ENCODE measurements at places on chromosomes 1 and 21.

- no peak for DNase-seq
Measured at GRCh38 chr1:202942426-202942825, 15.4 kb upstream of the KLHL12 start.

DNA sequence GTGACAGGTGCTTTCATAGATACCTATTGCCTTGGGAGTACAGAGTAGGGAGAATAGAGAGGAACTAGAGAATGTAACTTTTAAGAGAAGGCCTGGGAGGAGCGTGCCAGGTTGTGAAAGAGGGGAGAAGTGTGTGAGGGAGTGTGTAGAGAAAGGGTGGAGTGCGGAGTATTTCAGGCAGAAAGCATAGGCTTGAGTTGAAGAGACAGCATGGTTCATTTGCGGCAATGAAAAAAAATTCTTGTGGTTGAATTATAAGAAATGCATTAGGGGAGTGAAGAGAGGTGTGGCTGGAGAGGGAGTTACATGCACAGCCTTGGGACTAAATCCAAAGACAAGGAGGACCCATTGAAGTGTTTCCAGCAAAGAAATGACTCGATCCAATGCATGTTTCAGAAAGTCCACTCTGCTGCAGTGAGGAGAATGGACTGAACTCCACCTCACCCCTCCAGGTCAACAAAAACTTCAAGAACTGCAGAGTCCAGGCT lies 81.7 kb upstream of the ADAM30 start:
- DNase-seq, result no peak

DNA sequence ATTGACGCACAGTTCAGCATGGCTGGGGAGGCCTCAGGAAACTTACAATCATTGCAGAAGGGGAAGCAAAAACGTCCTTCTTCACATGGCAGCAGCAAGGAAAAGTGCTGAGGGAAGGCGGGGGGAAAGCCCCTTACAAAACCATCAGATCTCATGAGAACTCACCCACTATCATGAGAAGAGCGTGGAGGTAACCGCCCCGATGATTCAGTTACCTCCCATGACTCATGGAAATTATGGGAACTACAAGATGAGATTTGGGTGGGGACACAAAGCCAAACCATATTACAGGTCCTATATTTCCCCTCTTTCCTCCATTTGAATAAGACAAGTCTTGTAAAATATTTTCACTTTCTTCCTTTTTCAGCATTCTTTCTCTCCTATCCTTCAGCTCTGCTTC lies 7.7 kb upstream of the TTLL7 start:
- DNase-seq, result no peak

- no peak for DNase-seq
Measured at GRCh38 chr1:230861970-230862595, 6.2 kb downstream of the C1orf198 start.

DNA sequence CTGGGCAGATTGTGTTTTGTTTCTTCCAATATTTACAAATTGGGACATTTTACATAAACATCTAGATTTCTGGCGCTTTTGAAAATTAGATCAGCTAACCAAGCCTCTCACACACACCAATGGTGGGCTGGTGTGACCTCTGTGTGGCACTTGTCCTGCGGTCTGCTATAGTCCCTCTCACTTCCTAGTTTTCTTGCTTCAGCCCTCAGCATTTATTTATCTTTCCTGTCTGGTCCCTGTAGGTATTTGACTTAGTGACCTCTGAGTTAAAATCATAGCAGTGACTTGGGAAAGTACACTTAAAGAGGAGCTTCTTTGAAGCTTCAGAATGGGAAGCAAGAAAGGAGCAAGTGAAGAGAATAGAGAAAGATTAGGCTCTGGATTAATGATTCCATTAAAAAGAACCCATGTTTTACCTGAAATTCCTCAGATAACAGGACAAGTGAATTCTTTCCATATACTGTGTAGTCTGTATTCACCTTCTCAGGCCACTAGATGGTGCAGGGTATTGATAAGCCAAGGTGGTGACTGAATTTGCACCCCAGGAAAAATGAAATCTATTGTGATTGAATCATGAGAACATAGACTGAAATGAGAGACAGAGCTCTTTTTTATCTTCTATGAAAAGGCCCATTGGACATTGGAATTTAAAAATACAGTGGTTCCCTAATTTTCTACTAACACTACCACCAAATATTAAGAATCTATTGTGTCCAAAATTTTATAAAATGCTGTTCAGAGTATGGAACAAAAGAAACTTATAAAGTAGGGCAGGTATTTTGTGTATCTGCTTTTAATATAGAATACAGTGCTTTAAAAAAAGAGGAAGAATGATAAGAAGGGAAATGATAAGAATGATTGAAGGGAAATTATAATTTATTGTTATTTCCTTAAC lies 7.1 kb upstream of the DIPK1A start:
- DNase-seq, result no peak

DNA sequence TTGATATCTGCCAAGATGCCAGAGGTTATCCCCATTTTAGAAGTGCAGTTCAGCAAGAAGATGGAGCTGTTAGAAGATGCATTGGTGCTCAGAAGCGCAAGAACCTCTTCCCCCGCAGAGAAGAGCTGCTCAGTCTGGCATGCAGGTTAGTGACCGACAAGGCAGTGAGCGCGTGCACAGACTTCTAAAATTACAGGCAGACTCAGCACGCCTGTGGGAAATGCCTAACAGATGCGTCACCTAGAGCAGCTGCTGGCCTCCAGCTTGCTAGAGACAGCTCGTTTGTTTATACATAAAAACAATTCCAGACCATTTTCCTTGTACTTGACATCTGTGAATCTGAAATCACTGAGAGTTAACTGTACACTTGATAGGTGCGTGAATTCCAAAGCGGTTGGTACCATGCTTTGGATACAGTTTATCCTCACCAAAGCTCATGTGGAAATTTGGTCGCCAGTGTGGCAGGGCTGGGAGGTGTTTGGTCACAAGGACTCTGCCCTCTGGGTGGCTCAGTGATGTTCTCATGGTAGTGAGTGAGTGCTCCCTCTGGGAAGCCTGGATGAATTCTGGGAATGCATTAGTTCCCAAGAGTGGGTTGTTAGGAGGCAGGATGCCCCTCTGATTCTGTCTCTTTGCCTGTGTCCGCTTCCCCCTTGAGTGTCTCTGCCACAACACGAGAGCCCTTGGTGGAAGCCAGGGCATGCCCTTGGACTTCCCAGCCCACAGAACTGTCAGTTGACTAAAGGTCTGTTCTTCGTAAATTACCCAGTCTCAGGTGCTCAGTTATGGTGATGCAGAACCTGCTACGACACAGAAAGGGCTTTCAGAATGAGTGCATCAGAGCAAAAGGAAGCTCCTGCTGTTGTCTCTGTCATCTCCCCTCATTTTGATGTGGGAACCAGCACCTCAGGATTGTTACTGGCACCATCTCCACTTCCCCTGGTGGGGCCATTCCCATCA lies 24.4 kb downstream of the SNAP47 start:
- DNase-seq, result no peak

- no peak for DNase-seq
Measured at GRCh38 chr1:82323144-82323841, 522.6 kb downstream of the ADGRL2 start.

DNA sequence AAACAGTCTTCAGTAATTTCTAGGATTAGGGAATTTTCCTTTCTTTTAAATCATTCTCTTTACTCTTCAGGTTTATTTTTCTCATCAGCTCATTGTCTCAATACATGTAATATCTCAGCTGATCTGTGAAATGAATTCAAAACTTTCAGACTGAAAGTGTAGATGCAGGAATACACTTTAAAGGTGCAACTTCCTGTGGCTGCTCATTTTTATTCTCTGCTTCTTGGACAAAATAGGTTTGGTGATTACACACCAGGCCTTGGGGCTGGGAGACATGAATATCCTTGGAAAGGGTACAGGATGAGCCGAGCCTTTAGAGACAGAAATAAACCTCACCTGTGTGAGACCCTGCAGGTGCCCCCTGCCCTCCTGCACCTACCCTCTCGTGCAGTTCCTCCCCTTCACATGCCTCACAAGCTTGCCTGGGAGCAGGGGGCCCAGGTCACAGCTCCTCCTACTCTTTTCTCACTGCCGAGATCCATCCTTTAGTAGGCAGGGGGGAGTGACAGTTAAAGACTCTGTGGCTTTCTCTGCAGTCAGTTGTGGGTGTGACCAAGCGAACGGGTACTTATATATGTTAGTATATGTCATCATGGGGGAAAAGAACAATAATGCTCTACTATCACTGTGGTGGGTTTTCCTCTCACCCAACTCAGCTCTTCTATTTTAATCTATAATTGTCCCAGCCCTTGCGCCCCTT lies 23.6 kb downstream of the XCL2 start:
- DNase-seq, result no peak

DNA sequence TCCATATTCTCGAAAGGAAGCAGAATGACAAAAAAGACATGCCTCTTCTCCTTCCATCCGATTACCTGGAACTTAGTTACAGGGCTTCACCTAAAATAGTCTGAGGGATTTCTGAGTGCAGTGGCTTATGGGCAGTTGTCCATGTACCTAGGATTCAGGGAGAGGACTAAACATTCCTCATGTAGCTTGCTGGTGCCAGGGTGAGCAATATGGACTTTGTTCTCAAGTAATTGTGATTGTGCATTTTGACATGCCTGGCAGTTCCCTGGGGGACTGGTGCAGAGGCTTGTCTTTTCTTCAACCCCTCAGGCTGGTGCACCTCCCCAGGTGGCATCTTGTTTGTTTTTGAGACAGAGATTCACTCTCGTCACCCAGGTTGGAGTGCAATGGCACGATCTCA lies 6.1 kb upstream of the PSEN2 start:
- DNase-seq, result no peak

DNA sequence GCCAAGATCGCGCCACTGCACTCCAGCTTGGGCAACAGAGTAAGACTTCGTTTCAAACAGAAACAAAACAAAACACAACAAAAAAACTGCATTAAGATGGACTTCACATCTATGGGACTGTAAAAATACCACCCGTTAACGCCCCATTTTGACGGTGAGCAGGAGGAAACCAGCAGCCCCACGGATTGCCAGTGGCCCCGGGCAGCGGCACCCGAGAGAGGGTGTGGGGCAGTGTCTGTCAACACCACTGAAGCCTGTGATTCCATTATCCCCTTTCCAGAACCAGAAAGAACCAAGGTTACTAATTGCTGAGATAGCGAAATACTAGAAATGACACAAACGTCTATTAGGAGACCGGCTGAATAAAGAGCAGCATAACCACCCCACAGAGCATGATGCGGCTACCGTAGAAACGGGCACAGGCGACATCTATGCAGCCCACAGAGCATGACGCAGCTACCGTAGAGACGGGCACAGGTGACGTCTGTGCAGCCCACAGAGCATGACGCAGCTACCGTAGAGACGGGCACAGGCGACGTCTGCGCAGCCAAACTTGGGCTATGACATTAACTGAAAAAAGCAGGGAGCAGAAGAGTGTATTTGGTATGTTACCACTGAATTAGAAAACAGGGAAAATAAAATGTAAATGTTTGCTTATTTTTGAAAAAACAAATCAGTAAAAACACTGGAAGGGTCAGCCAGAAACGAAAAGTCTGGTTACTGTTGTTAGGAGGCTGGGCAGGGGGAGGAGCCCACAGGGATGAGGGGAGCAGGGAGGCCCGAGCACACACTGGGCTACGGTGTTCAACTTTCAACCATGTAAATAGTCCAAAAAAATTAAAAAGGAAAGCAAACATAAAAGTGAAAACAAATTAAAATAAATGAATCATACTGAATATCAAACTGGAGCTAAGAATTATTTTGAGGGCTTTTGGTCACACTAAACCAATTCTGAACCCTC lies 96.5 kb downstream of the NPHP4 start:
- no peak for DNase-seq

GRCh38 chr1:186884251-186884650 lies 55.5 kb downstream of the PLA2G4A start:
- DNase-seq, result no peak

DNA sequence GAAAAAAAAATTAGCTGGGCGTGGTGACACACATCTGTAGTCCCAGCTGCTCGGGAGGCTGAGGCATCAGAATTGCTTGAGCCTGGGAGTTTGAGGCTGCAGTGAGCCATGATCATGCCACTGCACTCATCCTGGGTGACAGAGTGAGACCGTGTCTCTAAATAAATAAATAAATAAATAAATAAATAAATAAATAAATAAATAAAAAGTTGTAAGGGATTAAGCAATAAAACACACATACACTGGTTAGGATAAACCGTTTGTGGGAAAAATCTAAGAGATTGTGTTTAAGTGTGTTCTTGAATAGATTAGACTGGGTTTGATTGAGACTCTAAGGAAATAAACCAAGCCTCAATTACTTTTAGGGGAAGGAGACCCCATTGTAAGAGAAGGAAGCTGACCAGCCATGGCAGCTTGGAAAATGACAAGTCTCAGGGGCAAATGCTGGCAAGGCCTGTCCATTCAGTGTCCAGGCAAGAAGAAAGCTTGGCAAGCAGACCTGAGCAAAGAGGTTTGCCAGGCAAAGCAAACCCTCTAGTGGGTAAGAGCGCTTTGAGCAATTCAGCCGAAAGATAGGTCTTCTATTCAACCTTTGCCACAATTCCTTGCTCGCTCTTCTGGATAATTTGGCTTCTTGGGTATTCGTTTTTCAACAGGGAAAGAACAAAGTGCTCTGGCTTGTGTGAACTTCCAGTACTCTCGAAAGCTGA lies 106.9 kb upstream of the SERBP1 start:
- DNase-seq, result no peak

GRCh38 chr1:205917466-205918238 lies 25.6 kb downstream of the SLC26A9 start:
- DNase-seq, result no peak

All from left renal cortex interstitium (tissue), 4 donors.